ENCODE measurements at places on chromosomes 4 and X.

DNA sequence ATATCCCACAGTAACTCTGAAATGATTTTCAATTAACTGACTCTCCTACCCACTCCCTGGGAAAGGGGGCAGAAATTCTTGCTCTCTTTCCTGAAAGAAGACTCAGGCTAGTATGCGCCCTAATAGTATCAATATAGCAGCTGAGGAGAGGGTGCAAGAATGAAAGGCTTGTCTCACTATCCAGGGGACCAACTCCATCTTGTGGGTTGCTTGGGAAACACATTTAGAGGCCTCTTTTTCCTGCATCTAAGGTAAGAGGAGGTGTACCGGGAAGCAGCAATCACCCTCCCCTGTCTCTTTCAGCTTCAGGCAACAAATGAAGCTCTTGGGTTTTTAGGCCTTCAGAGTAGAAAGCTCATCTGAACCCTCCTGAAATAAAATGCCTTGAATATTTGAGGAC lies 11.3 kb downstream of the TMEM255A start:
- peak; percentile 11 for DNase-seq

DNA sequence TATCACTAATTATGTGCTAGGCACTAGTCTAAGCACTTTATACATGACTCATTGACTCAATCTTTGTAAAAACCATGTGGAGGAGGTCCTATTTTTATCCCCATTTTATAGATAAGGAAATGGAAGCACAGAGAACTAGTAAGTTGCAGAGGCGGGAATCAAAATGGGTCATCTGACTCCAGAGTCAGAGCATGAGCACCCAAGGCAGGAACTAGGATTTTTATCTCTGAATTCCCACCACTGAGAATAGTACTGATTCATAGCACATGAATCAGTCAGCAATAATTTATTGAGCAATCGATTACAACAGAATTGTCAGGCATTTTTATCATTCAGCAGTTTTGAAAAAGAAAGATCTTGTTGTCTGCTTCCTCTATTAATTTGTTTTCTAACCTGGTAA lies 19.3 kb downstream of the SCARB2 start:
- DNase-seq: peak; percentile 34

DNA sequence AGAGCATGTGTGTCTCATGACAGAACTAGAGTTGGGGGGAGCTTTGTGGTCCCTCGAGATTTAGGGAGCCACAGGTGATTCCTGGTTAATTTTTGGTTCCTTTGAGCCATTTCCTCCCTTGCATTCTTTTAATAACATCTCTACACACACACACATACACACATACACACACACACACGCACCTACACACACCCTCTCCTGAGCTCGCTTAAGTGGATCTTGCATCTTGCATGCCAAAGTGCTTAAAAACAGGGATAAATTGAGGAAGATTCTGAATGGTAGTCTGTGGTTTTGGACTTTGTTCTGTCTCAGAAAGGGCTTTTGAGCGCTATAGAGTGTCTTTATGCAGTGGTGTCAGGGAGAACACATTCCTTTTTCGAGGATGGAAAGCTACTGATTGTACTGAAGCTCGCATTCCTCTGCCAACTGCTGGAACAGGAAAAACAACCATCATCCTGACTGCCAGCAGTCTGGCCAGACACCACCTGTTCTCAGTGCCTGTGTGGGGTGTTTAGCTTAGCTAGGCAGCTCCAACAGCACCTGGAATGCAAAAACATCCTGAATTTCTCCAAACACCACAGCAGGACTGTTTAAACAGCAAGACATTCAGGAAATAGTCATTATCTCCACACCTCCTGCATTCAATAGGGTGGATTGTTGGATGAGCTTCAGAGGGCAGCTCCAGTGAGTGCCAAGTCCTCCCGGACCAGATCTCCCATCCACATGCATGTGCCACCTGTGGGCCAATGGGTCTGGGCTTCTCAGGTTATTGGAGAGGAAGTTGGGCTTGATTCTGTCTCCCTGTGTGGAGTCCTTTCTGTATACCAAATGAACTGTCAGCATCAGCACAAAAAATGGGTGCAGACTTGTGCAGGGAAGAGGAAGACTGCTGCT lies 21.9 kb upstream of the IGFBP7 start:
- no peak for DNase-seq

GRCh38 chrX:41737065-41737464 lies 13.1 kb downstream of the GPR82 start:
- DNase-seq: peak; percentile 2

GRCh38 chrX:15737190-15737958 lies 696 bp upstream of the CA5B start:
- DNase-seq: no peak

- peak; percentile 60 for DNase-seq
Measured at GRCh38 chrX:136268051-136269048, 17.1 kb upstream of the MAP7D3 start.

GRCh38 chr4:37879365-37879764 lies 11.5 kb upstream of the TBC1D1 start:
- peak; percentile 52 for DNase-seq

DNA sequence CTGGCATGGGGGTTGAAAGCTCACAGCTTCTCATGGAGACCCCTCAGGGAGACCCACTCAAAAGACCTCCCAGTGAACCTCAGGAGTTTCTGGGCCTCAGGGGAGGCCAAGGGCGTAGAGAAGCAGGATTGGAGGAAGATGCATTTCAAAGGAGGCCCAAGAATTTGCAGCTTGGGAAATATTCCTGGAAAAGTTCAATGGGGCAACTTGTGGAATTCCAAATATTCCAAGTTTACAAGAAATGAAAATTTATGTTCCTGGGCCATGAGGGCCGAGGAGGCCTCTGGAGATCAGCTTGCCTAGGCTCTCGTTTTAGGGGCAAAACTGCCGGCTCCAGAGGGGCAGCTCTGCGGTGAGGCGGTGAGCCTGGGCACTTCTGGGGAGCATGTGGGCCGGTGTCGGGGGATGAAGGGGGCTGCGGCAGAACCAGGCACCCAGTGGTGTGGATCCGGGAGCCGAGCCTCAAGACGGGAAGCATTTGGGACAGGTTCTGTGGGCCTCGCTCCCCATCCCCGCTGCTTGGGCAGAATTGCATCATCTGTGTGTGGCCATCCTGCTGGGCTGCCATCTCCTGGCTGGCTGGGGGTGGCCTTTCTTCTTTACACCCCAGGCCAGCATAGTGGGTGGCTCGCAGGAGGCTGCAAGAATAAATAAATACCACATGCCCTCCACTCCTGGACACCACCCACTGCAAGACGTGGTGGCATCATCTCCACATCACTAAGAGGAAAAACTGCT lies 54.6 kb upstream of the GPR78 start:
- DNase-seq: no peak

- peak; percentile 71 for DNase-seq
Measured at GRCh38 chr4:185165605-185166063, 22.6 kb downstream of the SLC25A4 start.

GRCh38 chr4:185730849-185731608 lies 81.0 kb downstream of the SORBS2 start:
- DNase-seq: no peak

GRCh38 chr4:61938250-61938846 lies 738.2 kb downstream of the ADGRL3 start:
- peak; percentile 1 for DNase-seq

GRCh38 chrX:28787206-28787605 lies 200.0 kb downstream of the IL1RAPL1 start:
- DNase-seq: no peak

GRCh38 chr4:128858879-128859671 lies 49.6 kb downstream of the JADE1 start:
- DNase-seq: no peak

GRCh38 chr4:120839974-120840751 lies 82.4 kb downstream of the PRDM5 start:
- DNase-seq: no peak

GRCh38 chrX:12002876-12003275 lies 135.4 kb upstream of the FRMPD4 start:
- no peak for DNase-seq

GRCh38 chr4:123234955-123235354 lies 161.6 kb upstream of the SPRY1 start:
- DNase-seq: no peak

DNA sequence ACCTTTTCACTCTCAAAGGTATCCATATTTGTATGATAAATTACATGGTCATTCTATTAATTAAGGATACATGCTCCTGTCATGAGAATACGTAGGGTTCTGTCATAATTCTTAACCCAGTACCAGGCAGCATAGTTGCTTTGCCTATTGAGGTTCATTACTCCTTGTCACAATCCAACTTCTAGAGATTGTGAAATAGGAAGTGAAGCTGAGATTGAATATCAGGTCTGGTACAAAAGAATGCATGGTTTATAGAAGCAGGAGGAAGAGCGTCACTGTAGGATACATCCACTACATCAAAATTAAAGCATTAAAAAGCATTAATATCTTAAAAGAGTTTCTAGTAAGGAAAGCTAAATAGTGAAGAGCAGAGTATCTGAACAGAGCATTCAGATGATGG lies 647.0 kb downstream of the IQCM start:
- no peak for DNase-seq

- no peak for DNase-seq
Measured at GRCh38 chrX:97494756-97495372, 611.2 kb downstream of the RPA4 start.

GRCh38 chr4:21290562-21290961 lies 590.3 kb downstream of the PACRGL start:
- peak; percentile 19 for DNase-seq

DNA sequence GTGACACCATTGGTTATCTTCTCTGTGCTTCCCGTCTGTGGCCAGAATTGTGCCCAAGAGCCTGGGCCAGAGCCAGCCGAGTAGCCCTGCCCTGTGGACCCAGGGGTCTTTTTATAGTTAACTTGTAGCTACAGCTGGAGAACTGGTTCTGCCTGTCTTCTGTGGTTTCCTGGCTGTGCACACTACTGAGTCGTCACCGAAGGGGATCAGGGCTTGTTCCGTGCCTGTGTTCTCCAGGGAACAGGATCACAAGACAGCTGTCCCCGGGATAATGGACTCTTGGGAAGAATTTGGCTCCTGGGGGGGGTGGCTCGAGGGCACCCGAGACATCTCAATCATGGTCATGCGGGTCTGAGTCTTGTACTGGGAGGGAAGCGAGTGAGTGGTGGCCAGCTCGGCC lies 22.1 kb upstream of the OPN1LW start:
- DNase-seq: no peak

DNA sequence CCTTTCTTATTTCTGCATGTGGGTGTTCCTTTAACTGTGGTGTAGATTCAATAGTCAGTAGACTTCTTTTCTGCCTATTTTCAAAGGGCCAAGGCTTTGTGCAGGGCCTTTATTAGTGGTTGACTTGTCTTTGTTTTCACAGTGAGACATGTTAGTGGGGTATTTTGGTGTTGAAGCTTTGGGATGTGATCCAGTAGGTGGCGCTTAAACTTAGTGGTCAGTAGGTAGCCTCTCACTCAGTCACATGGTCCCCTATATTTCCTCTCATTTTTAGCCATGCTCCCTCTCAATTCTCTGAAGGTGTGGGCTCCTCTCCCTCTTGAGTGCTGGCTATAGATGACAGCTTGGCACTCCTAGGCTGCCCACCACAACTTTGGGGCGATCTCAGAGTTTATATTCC lies 23.4 kb upstream of the SLC10A7 start:
- peak; percentile 43 for DNase-seq

GRCh38 chr4:112343330-112344080 lies 46.3 kb downstream of the ALPK1 start:
- DNase-seq: no peak

DNA sequence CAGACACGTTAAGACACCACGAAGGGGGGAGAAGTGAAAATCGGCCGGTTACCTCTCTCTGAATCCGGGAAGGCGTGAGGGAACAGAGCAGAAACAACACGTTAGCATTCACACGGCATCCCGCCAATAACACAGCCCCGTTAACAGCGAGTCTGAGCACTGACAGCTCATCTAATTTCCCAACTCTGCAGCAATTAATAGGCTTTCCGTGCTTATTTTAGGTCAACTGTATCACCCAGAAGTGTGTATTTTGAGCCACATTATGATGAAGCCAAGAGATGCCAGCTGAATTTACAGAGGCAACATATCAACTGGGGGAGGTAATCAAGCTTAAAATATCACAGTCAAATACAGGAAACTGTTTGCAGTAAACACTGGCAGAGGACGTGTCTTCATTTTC lies 92.6 kb downstream of the NSUN7 start:
- DNase-seq: no peak

DNA sequence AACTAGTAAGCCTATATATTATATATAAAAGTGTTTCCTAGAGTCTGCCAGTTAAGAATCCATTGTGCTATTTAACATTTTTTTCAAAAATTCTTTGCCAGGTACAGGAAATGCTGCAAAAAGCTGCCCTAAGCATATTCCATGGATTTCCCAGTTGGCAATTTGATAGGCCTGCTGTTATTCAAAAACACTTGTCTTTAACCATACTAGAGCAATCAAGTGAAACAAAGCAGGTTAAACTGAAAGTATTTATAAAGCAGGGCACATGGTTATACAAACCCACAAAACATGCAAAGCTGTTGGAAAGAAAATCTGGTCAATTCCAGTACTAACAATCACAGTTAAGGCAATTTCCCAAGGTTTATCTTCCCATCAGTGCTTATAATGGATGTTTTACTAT lies 159.9 kb downstream of the UNC5C start:
- DNase-seq: no peak

- DNase-seq: no peak
Measured at GRCh38 chr4:128388352-128388630, 100.7 kb upstream of the PGRMC2 start.

GRCh38 chr4:174764105-174764729 lies 64.8 kb downstream of the GLRA3 start:
- peak; percentile 46 for DNase-seq

GRCh38 chr4:85495621-85496020 lies 20.7 kb downstream of the ARHGAP24 start:
- DNase-seq: no peak

GRCh38 chr4:14767142-14767541 lies 235.1 kb upstream of the CPEB2 start:
- DNase-seq: no peak

DNA sequence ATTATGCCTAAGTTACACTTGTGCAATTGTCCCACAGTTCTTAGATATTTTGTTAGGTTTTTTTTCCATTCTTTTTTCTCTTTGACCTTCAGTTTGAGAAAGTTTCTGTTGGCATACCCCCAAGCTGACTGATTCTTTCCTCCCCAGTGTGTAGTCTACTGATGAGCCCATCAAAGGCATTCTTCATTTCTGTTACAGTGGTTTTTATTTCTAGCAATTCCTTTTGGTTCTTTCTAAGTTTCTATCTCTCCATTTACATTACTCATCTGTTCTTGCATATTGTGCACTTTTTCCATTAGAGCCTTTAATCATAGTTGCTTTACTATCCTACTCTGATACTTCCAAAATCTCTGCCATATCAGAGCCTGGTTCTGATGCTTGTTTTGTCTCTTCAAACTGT lies 31.9 kb downstream of the CASP6 start:
- no peak for DNase-seq

DNA sequence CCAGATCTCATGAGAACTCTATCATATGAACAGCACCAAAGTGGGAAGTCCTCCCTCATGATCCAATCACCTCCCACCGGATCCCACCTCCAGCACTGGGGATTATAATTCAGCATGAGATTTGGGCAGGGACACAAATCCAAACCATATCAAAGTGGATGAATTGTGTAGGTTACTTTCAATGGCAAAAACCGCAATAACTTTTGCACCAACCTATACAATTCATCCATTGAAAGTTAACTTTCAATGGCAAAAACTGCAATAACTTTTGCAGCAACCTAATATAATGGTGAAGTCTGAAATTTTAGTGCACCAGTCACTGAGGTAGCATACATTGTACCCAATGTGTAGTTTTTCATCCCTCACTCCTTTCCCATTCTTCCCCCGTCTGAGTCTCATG lies 16.6 kb downstream of the STK32B start:
- no peak for DNase-seq
